Hypothalamus (tissue), 51 donors: ENCODE measurements at places on chromosomes 11 and 22.

- DNase-seq: no peak
These were observed 28.1 kb upstream of the FBXO3 start for GRCh38 chr11:33802194-33802950.

GRCh38 chr11:119839476-119840133, 110.6 kb upstream of the NECTIN1 start:
- no peak for DNase-seq

GRCh38 chr11:75197512-75198277, 42.9 kb upstream of the TPBGL start:
- DNase-seq: no peak

DNA sequence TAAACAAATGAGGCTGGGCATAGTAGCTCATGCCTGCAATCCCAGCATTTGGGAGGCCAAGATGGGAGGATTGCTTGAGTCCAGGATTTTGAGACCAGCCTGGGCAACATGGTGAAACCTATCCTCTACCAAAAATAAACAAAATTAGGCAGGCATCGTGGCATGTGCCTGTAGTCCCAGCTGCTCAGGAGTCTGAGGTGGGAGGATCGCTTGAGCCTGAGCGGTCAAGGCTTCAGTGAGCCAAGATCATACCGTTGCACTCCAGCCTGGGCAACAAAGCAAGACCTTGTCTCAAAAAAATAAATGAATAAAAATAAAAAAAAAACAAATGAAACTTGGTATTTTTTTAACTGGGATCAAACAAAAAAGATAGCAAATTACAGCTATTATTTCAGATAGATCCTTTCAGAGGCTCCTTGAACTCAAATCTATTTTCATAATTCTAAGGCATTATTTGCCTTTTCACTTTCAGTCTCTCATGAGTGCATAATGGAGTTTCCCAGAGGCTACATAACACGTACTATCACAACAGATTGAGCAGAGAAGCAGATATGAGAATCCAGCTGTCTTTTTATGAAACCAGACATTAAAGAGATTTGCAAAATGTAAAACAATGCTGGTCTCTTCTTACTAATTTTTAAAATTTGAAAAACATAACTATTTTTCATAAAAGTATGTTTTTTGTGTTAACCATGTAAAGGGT, 23.1 kb downstream of the DDIAS start:
- no peak for DNase-seq

GRCh38 chr11:14075118-14076078, 112.9 kb downstream of the SPON1 start:
- DNase-seq: no peak

GRCh38 chr11:100888836-100889235, 201.7 kb downstream of the ARHGAP42 start:
- DNase-seq: no peak

DNA sequence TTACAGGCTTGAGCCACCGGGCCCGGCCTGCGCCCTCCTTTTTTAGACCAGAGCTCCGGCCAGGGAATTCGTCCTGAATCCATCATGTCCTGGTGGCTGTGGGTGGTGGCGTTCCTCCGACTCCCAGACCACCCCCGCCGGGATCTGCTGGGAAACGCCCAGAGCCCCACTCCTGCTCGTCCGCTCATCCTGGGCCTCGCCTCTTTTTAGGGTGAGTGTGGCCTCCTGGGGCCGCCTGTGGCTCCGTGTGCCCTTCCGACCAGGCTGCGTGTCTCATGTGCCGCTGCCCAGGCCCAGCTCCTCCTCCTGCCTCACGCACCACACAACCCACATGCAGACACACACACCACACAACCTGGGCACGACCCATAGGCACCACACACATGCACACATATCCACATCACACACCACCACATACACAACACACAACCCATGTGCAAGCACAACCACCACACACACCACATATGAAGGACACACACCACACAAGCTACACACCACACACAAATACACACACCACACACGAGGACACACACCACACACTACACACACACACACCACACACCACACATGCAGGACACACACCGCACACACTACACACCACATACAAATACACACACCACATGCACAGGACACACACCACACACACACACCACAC, 946.2 kb downstream of the BRD1 start:
- DNase-seq: no peak

DNA sequence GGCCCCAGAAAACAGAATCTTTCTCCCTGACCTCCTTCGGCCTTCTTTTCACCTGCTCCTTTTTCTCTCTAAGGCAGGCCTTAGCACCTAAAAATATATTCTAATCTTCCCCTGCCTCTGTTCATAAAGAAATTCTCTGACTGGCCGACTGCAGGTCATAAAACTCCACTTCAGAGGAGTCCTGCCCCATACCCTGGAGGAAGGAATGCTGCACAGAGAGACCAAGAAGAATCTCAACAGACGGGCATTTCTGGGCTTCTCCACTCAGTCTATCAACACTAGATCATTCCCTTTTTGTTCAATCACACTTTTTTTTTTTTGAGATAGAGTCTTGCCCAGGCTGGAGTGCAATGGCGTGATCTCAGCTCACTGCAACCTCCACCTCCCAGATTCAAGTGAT, 19.7 kb upstream of the PGA3 start:
- no peak for DNase-seq

GRCh38 chr11:110075105-110075846, 17.9 kb upstream of the ZC3H12C start:
- DNase-seq: no peak

- DNase-seq: no peak
These were observed 473.0 kb downstream of the BRD1 start for GRCh38 chr22:49354516-49355210.

DNA sequence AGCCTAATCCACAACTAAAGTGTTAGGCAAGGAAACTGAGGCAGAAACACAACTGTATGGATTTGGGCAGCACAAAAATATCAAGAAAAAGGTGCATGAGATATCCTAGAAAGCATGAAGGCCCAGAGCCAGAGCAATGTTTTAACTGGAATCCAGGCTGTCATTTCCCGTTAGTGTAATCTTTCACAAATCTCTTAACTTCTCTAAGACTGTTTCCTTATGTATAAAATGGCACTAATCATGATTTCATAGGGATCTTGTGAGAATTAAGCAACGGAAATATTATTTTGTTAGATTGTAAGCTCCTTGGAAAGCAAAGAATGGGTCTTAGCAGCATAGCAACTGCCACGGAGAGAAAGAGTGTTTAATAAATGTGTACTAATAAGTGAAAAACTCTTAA, 14.7 kb upstream of the SYTL2 start:
- DNase-seq: no peak

- no peak for DNase-seq
These were observed 70.6 kb downstream of the ZBTB16 start for GRCh38 chr11:114130115-114130576.

- no peak for DNase-seq
These were observed 25.5 kb downstream of the CTTN start for GRCh38 chr11:70423523-70424505.

- DNase-seq: no peak
These were observed 1.8 kb downstream of the PRAME start for GRCh38 chr22:22556995-22557925.
